Activated CD4-positive, alpha-beta T cell treated with anti-CD3 and anti-CD28 coated beads, Interleukin-2, amount 10 ng/mL, durations not matched to agents 24 days and 14 days (primary cell): ENCODE measurements at places on chromosomes 3 and 15.

GRCh38 chr3:69271098-69271497 lies 114.8 kb downstream of the FRMD4B start:
- no peak for DNase-seq

- DNase-seq, result no peak
These were observed 177.2 kb downstream of the ITPR1 start for GRCh38 chr3:4670352-4670751.

DNA sequence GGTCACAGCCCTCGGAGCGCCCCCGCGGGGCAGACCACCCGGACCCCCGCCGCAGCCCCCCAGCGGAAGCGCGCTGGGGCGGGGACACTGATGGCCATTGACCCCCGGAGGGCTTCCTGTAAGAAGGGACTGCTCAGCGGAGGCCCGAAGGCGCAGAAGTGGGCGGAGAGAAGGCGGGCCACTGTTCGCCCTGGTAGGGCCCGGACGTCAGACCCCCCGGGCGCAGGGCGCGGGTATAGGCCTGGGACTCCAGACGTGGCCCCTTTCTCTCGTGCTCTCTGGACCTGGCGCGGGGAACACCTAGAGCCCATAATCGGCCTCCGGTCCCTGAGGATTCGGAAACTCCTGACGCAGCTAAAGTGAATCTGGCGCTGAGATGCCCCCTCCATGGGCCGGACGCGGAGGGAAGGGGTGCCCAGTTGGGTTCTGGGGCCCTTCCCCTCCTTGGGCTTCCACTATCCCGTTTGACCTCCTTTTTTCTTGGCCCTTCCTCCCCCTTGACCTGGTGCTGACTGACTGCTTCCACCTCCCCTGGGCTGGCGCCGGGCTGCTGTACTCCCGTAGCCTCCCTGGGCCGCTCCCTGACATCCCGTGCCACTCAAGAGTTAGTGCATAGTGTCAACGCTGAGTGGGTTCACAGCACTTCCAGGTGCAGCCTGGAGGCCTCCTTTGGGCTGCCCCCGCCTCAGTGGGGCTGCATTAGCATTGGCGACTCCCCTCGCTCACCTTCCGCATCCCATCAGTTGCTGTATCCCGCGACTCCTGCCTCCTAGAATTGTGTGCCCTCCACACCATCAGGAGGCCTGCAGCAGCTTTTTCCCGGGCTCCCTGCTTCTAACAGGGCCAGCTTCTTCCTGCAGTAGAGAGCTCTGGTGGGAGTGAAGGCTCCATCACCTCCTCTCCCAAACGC lies 694 bp downstream of the ABTB1 start:
- peak; percentile 91 for DNase-seq

DNA sequence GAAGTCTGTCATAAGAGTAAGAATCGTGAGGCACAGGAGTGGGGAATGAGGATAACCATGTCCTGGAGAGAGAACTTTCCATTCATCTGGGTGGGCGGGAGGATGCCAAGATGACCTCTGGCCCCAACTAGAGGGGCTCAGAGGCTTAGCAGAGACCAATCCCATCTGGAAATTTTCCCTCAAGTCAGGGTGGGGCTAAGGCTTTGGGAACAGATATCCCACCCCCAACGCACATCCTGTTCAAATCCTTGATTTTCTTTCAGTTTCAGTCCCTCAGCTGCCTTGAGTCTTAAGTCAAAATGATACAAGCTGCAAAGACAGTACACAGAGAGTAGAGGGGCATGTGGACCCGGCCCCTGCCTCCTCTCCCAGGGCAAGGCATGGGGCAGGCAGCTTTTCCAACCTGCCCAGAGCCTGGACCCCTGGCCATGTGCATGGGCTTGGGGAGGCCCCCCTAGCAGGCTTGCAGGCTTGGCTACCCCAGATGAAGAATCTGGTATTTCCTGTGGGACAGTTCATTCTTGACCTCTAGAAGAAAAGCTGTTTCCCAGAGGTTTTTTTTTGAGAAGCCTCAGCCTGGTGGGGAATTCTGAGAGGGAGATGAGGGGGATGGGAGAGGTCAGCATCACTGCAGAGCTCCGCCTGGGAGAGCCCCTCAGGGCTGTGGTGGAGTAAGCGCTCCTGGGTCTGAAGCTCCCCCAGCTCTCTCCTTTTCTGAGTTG lies 109.7 kb upstream of the HACD2 start:
- DNase-seq, result no peak

GRCh38 chr3:29478611-29479010 lies 197.7 kb downstream of the RBMS3 start:
- no peak for DNase-seq

DNA sequence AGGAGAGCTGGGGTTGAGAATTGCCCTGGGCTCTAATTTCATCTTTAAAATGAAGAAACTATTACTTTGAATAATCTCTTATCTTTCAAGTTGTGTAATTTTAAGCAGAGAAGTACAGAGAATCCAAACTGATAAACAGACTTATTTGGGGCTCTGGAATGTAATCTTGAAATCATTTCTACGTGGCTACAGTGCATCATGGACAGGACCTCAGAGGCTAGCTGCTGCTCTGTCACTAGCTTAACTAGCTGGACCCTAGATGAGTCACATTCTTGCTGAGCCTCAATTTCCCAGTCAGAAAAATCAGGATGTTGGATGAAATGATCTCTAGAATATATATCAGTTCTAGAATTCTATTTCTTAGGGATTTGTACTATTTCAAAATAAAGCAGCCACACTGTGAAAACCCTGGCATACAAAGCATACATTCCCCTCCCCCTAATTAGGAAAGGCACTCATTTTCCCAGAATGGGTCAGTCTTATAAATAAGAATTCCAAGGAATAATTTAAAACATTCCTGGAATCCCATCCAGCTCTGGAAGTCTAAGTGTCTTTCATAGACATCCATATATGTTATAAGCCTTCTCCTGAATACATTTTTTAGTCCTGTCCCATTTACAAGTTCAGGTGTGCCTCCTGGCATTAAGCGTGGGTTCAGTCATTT lies 47.2 kb downstream of the RASGRP1 start:
- DNase-seq, result no peak

DNA sequence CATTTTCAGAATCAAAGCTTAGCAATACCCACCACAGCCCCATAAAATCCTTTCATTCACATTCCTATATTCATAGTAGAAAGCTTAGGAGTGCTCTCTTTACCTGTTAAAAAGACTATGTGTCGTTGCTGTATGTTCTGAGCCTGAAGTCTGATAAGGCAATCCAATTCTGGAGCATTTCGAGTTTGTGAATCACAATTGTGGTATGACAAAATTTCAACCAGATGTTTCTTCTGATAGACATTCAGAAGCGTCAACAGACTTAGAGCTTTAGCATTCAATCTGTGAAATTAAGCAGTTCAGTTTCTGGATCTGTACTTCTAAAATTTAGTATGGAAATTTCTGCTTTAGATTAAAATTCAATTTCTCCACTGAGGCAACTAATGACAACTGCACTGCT lies 58.3 kb downstream of the TASOR start:
- no peak for DNase-seq

DNA sequence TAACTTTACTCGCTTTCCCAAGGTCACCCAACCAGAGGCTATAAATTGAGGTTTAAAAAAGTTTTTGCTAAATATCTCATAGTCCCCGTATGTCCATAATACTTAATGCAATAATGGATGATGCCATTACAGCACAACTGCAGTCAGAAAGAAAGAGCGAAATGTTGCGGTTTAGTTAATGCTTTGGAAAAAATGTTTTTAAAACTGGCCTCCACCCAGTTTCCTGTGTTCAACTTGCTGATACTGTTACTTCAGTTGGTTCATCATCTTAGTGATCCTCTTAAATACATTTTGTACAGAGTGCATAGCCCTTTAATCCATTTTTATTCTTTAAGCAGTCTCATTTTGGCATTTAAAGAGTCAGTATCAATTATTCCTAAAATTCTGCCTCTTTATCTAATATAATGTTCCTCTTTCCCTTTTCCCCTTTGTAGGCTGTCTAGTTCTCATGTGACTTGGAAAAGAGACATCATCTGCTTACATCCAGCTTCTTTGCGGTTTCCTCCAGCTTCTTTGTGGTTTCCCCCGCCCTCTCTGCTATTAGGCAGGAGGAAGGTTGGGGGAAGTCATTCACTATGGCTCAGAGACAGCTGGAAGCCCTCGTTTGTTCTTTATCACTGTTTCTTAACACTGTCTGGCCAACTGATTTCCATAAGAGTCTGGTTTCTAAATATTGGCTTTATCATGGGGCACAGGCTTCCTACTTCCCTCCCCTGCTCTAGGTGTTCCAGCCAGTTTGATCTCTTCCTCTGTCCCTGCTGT lies 154.3 kb downstream of the GOLIM4 start:
- DNase-seq, result no peak

DNA sequence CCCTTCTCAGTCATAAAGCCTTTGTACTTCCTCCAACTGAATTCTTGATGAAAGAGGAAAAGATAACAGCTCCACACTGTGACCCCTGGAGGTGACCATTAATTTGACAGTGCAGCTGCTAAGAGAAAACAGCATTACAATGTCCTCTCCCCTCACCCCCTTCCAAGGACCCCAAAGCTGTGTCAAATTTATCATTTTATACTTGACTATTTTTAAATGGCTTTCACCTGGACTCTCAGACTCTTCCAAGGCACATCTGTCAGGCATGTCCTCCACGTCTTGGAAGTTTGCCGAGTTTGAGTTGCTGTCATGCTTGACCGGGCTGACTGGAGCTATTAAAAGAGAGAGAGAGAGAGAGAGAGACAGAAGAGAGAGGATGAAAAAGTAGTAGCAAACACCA lies 236.5 kb downstream of the WDR72 start:
- no peak for DNase-seq

- no peak for DNase-seq
These were observed 22.8 kb downstream of the MESP1 start for GRCh38 chr15:89728254-89728653.

DNA sequence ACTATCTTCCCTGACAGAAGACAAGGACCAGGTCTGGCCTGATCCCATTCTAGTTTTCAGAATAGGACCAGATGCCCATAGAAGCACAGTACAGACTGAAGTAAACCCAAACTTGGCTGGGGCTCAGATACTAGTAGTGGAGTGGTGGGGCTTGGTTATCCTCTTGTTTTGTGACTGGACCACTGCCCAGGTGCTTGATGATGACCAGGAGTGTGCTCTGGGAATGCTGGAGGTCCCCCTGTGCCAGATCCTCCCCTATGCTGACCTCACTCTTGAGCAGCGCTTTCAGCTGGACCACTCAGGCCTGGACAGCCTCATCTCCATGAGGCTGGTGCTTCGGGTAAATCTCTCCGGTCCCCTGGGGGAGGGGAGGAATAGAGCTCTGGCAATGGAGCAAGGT lies 36.3 kb downstream of the ESYT3 start:
- no peak for DNase-seq

DNA sequence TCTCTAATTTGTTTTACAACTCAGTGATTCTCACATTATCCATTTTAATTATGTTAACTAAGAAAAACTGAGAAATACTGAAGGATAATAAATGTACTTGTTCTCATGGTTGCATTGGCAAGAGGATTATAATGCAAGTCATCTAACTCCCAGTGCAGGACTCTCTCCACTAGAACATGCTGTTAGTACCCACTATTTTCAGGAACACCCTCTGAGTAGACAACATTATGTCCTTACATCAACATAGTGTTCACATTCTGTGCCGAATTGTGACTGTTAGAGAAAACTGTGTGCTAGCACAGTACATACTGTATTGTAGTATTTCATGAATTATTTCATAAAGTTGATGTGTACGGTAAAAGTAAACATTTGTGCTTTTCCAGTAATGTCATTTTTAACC lies 80.1 kb downstream of the LEKR1 start:
- DNase-seq, result no peak

GRCh38 chr3:188687389-188687788 lies 484.4 kb upstream of the TPRG1 start:
- DNase-seq, result no peak
